ENCODE measurements at places on chromosomes 6 and 20. TPM values are rescaled to one million over a fixed set of nuclear protein-coding genes. Genes with fewer than 3 reads are reported as not detected.
A peak's percentile ranks its signal among the peaks of the same experiment; 100 is the strongest.

Gene KLC4
- total RNA-seq, result 18.0 TPM

Gene COL11A2
- 0.30 TPM for total RNA-seq

Gene GTSF1L
- not detected for total RNA-seq

Gene CST7
- total RNA-seq, result 0.42 TPM

Gene ADTRP
- total RNA-seq, result 13.6 TPM

Gene LZTS3
- 9.7 TPM for total RNA-seq

DNA sequence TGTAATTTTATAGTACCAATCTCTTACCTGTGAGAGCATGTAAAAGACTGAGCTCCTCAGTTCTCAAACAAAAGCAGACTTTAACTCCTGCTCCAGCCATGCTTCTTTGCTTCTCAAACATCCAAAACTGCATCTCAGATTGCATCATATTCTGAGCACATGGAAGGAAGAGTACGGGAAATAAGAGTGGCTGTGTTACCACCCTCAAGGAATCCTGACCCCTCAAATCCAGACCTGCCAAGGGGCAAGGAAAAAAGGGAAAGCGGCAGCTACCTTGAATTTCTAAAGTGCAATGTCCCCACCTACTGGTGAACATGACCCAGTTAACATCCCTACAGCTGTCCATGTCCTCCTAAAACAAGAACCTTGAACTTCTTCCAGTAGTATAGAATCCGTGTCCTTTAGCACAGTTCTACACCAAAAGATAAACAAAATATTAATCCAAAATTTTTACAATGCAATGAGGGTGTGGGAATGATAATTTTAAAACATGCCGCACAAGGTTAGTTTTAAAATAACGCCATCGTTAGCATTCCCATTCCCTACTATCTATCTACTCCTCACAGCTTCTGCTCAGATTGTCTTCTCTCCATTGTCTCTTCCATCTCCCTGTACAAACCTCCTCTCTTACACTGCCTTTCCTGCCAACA, 34.1 kb upstream of the HLA-DQB1 start:
- peak; percentile 17 for DNase-seq

DNA sequence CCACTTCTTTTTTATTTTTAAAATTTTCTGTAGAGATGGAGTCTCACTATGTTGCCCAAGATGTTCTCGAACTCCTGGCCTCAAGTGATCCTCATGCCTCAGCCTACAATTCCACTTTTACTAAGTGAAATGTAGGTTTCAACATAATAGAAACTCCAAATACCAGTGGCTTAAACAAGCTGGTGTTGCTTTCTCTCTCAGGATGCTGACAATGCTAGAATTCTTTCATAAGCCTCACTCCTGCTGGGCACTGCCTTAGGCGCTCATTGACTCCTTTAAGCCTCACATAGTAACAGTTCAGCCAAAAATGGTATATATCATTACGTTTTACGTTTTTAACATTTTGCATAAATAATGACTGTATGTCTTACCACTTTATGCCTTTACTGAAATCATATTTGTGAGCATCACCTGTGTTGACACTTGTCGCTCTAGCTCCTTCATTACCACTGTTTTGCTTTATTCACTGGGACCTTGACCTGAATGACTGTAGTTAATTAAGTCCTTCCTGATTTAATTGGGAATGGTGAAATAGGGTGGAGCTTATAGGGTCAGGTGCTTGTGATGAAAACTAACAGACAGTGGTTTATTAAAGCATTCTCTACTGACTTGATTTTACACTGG, 3.9 kb upstream of the CST9 start:
- no peak for DNase-seq

DNA sequence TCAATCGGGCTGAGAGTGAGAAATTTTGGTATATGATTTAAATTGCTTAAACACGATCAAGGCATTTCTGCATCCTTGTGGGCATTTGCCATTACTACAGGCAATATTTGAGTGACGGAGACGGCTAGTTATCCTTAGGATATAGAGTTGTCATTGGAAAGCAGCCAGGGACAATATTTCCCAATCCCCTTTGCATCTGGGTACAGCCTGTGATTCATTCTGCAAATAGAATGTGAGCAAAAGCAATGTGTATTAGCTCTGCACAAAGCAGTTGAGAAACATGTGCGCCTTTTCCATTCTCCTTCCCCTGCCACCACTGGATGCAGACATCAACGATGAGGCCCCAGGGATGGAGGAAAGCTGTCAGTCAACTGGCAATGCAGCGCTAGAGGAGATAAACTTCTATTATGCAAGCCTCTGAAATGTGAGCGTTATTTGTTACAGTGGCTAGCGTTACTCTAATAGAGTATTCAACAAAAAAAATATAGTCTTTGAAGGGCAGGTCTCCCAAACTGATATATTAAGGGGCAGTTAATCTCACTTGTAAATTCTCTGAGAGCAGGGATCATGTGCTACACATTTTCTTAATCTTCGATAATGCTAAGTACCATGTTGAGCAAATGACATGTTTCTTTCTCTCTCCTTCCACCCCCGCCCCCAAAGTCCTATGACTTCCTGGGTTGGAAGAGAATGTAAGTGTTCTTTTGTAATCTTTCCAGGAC, 37.1 kb upstream of the NCOA3 start:
- DNase-seq, result peak; percentile 88

DNA sequence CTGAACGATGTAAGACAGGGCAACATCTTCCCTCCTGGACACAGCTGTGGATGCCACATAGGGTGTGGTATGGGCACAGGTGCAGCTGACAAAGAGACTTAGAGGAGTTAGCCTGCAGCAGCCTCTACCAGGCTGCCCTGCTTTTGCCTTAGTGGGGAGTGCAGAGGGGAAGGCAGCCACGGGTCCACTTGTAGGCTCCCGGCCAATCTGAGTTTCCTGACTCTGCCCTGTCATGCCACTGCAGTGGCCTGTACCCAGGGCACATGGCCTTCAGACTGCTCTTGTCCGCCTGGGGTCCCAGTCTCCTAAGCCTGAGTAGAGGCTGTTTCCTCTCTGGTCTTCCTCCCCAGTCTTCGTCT, 17.1 kb upstream of the CST9L start:
- peak; percentile 48 for DNase-seq

GRCh38 chr6:133568970-133569889, 319.7 kb upstream of the TCF21 start:
- peak; percentile 72 for DNase-seq

- DNase-seq, result no peak
Measured at GRCh38 chr6:13004601-13005000, 288.0 kb downstream of the PHACTR1 start.

DNA sequence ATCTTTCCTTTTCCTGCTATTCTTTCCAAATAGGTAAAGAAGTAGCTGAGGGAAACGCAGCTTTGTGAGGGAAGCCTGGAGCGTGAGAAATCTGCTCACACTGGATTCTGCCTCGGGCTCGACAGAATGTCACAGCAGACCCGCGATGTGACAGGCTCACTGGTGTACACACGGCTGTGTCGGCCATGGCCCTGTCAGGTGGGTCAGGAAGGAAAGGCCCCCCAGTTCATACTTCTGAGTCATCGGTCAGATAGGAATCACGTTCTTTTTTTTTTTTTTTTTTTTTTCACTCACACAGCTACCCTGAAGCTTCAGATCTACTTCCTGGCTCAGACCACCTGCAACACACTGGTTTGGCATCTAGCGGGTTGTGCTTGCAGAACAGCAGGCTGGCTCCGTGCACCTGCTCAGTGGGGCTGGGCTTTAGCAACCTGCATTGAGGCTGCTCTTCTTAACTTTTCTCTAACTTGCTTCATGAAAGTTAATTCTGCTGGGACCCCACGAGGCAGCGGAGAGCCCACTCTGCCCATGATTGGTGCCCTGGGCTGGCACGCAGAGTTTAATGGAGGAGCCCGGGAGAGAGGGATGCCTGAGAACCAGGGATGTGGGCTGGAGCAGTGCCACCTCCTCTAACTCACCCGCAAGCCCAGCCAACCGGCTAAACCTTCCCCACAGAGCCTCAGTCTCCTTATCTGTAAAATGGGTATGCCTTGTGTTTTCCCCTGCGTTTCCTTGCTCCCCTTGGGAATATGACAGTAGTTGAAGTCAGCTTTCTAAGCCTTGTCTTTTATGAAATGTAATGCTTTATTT, 61.5 kb upstream of the FNDC1 start:
- DNase-seq, result peak; percentile 84

DNA sequence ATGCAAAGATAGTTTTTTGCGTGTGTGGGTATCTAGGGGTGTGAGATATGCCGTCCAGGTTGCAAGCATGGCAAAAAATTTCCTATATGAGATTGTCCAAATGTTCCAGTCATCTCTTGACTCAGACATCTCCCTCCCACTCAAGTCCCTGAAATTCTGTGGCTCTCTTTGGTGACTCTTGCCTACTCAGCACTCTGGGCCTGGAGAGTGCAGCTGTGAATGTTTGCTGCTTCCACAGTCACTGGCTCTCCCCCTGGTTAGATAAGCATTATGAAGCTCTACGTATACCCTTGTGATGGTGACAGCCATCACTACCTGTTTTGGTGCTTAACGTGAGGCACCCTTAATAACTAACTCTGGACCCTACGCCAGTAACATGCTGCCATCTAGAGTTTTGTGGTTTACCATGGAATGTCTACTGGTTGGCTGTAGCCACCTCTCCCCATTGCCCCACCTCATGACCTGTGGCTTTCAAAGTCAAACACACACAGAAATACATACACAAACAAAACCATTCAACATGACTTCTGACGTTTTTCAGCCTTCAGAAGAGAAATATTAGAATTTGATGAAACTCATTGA, 621.9 kb upstream of the CITED2 start:
- DNase-seq, result no peak

DNA sequence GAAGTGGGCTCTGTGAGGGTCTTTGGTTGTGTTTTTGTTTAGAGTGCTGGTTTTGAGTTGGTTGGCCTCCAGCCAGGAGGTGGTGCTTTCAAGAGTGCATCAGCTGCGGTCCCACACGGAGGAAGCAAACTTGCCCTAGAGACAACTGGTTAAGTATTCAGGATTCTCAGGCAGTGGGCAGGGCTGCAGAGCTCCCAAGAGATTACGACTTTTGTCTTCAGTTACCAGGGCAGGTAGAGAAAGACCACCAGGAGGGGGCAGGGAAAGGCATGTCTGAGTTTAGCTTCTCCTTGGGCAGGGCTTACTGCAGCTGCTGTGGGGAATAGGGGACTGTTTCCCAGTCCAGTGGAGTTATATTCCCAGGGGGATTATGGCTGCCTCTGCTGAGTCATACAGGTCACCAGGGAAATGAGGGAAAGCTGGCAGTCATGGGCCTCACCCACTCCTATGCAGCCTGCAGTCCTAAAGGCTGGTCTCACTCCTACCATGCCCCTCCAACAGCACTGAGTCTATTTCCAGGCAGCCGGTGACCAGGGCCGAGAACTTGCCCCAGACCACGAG, 64.3 kb downstream of the TTI1 start:
- DNase-seq, result no peak

DNA sequence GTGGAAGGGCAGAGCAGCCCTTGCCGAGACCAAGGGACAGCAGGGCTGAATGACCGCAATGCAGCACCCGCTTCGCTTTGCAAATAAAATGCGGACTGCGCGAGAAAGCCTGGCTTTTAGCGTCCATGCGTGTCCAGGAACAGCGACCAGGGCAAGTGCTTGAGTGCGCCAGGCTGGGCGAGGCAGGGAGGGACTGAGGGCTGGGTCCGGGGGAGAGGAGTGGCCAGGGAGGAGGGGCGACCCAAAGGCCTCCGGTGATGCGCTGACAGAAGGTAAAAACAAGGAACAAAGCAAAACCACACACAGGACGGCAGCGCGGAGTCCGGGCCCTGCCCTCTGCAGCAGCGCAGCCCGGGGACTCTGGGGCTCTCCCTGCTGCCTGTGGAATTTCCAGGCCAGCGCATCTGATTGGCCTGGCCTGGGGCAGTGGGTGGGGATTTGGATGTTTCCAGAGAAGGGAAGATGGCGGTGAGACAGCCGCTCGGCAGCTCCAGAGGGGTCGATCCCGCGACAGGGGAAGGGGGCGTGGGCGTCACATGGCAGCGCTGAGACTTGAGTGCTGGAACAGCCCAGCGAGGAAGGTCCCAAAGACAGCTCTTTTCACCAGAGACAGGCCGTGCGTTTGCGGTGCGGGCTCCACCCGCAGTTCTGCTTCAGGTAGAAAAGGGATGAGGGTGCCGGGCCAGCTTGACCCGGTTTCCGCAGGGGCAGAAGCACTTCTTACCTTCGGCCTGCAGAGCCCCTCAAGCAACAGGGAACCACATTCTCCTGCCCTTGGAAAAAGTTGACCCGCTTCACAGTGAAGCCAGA, 51.8 kb downstream of the SSR1 start:
- peak; percentile 95 for DNase-seq

DNA sequence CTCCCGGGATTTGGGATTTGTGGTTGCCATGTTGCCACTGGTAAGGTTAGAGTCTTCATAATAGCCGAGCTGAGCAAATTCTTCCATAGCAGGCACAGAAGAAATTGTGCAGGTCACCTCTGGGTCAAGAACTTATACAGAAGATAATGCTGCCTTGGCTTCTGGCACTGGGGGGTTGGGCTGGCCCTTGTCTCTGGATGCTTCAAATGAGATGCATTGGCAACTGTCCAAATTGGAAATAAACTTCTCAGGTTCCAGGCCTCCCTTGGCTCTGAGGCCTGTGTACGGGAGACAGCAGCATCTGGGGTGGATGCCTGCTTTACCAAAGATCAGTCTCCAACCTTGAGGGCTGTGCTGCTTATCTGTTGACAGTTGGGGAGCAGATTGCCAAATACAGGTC, 26.2 kb downstream of the MYO6 start:
- DNase-seq, result no peak

- no peak for DNase-seq
Measured at GRCh38 chr20:23971310-23971709, 17.3 kb downstream of the GGTLC1 start.

DNA sequence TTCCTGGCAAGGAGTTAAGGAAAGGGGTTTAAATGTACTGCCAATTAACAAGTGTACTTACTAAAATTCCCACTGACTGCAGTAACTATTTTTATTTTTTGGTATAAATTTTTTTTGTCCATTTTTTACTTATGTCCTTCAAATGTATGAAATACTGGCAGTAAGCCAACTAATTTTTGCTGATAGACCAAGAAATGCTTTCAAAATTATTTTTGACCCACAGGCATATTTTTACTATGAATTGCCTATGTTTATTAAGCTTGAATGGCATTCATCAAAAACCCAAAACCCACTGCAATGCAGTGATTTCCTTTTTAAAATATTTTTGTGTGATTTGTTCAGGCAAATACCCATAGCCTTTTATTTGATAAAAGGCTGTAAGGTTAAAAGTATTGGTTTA, 560.1 kb downstream of the UTRN start:
- no peak for DNase-seq

DNA sequence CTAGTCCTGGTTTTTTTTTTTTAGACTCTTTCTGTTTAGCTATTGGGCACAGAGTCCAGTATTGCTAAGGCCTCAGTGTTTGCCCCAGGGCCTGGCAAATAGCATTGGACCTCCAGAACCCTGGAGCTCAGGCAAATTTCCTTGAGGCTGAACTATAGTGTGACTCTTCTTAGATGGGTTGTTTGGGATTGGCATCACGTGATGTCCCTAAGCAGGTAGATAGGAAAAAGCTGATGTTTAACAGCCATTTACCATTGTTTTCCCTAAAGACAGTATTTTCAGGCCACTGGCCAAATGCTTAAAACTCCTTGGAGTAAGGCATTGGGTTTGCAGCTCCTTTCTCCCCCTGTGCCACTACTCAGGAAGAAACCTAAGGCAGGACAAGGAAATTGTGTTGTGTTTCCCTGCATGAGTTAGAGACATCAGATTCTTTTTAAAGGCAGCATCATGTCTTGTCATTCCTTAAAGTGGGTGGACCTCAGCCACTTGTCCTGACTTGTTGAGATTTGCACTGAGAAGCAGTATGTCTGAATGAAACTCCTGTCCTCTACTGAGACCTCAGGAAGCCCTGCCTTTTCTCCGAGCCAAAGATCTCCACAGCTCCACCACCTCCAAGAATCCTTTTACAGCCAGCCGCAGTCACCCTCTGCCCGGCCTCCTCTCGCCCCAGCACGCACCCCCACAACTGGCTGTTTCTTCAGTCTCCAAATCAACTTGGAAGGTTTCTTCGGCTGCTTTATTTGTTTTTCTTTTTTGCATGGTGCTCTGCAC, 46.2 kb upstream of the RNF144B start:
- no peak for DNase-seq

Data from lower leg skin (tissue), 4 donors.